ENCODE measurements at places on chromosomes 7 and 10.

DNA sequence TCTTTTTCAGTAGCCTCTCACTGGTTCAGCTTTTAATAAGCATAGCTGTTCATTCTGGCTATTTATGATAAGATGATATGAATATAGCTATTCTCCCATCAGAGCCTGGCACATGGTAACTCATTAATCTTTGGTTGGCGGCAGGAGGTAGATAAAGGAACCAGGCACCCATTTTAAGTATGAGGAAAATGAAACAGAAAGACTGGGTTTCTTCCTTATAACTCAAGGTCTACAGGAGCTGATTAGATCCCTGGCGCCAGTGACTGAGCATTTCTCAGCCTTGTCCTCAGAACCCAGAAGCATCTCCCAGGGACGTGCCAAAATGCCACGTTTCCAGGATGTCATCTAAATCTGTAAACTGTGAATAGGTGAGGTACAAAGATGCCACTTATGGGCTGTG is 141.9 kb downstream of the TCF7L2 start:
- no peak for DNase-seq

DNA sequence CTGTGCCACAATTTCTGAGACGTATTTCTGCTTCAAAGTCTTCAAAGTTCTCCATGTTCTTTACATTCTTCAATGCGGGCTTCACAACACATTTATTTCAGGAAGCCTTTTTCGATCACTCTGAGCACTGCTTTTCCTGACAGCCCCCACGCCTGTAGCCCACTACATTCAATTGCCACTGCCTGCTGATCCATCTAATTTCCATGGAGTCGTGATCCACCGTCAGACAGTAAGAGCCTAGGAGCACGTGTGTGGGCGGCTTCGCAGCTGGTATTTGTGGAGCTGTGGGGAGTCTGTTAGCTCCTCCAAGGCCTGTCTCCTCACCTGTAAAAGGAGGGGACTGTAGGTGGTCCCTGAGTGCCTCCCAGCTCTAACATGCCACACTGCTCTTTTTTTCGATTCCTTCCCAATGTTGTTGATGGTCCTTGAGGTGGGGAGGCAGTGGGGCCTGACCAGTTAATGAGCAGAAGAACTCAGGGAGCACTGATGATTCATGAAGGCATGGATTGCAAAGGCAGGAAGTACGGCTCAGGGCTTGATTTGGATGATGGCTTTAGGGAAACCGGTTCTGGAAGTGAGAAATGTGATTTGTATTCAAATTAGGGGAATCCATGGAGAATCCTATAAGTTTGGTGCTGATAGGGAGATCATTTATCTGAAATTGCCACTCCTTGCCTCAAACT is 401.1 kb upstream of the PODXL start:
- no peak for DNase-seq

- no peak for DNase-seq
These were observed 247.3 kb downstream of the ETV1 start for GRCh38 chr7:13742126-13742525.

- peak; percentile 40 for DNase-seq
These were observed 922 bp upstream of the MYO1G start for GRCh38 chr7:44979481-44980392.

- DNase-seq, result no peak
These were observed 284.0 kb upstream of the RNF32 start for GRCh38 chr7:156356551-156356950.

- no peak for DNase-seq
These were observed 392.5 kb upstream of the ETV1 start for GRCh38 chr7:14381936-14382335.

DNA sequence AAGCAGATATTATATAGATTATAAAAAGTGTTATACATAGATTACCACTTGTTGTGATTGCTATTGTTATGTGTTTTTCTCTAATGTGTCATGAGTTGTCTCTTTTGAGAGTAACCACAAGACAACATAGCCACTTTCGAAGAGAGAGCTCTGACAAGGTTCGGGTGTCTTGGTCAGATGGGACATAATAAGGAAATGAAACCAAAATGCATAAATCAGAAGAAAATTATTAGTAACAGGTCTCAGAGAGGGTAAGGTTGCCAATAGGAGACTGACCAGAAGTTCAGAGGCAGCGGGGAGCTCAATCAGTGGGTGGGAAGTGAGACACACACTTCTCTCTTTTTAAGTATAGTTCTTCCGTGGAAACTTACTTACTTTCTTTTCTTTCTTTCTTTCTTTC is 639.2 kb upstream of the POT1 start:
- DNase-seq, result no peak

DNA sequence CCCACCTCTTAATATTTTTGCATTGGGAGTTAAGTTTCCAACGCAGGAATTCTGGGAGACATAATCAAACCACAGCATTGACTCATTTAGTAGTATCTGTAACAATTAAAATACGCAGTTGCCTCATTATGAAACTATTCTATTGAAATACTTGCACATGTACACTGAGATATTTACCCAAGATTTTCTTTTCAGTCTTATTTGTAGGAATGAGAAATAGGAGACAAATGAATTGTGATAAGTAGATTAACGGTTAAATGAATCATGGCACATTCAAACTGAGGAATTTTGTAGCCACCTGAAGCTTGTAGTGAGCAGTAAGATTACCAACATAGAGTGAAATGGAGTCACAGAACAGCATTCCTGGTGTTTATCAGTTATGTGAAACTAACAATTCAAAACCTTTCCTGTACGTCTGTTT is 18.1 kb downstream of the RP9 start:
- no peak for DNase-seq

- no peak for DNase-seq
These were observed 493.8 kb downstream of the ARL4A start for GRCh38 chr7:13181216-13181615.

GRCh38 chr10:239109-239508 is 103.9 kb downstream of the ZMYND11 start:
- DNase-seq, result no peak

DNA sequence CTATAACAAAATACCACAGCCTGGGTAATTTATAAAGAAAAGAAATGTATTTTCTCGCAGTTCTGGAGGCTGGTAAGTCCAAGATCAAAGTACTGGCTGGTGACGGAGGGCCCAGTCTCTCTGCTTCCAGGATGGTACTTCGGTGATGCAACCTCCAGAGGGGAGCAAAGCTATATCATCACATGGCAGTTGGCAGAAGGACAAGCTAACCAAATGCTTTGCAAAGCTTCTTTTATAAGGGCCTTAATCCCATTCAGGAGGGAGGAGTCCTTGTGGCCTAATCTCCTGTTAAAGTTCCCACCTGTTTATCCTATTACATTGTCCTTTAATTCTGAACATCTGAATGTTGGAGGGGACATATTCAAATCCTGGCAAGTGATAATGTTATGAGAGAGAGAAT is 134.1 kb upstream of the SP4 start:
- no peak for DNase-seq

- no peak for DNase-seq
These were observed 136.2 kb upstream of the NRBF2 start for GRCh38 chr10:62996925-62997324.

- DNase-seq, result no peak
These were observed 167.0 kb downstream of the SNX13 start for GRCh38 chr7:17773289-17773626.

GRCh38 chr10:29268011-29268410 is 20.9 kb upstream of the LYZL1 start:
- DNase-seq, result no peak

DNA sequence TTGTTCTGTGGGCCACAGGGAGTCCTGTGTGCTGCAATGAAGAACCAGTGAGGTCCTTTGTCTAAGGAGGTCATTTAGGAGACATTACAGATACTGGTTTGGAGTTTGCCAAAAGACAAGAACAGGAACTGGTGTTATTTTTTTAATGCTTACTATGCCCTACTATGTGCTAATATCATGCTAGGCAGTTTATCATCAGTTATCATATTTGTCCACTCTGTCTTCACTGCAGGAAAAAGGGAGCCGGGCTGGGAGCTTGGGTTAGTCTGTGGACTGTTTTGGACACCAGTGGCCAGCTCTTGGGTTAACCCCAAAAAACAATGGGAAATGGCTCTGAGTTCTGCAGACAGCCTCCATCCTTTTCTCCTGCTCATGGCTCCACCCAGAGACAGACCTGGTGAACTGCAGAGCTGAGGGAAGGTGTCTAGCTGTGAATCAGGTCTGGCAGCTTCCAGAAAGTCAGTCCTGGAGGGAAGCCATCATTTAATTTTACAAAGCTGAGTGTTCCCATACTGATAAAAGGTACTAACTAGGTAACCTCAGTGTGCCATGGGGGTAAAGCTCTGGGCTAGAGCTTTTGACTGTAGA is 101.2 kb upstream of the ZNF746 start:
- DNase-seq, result no peak

DNA sequence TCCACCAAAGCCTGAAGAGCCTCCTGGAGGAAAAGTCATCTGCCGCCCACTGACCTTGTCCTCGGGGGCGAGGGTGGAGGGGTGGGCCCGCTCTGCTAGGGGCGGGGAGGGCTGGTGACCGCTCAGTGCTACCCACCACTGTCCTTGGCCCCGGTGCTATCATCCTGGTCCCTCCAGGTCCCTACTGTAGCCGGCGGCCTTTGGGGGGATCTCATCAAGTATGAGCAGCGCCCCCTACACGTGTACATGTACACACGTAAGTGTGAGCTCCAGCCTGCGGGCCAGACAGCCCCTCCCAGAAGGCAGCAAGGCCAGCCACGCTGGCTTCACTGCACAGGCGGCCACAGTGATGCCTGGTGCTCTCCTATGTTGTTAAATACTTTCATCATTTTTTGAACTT is 19.6 kb downstream of the TTYH3 start:
- DNase-seq, result peak; percentile 82

GRCh38 chr10:21194510-21194993 is 297.4 kb upstream of the NEBL start:
- no peak for DNase-seq

GRCh38 chr7:106023369-106024322 is 60.6 kb downstream of the CDHR3 start:
- no peak for DNase-seq

DNA sequence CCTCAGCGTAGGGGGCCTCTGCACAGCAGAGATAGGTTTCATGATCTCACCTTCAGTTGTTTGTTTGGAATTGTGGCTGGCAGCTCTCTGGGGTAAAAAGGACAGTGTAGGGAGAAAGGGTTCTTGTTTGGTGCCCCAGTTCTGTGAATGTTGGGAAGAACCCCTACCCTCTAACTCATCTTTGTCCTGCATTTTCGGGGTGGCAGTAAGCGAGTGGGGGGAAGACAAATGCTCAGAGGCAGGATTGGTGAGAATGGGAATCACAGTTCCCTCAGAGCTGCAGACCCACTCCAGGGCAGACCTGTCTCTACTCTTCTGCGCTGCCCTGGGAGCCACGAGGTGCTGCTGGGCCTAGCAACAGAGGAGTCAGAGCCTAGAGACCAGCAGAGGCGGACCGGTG is 1.8 kb upstream of the LBX1 start:
- DNase-seq, result no peak

DNA sequence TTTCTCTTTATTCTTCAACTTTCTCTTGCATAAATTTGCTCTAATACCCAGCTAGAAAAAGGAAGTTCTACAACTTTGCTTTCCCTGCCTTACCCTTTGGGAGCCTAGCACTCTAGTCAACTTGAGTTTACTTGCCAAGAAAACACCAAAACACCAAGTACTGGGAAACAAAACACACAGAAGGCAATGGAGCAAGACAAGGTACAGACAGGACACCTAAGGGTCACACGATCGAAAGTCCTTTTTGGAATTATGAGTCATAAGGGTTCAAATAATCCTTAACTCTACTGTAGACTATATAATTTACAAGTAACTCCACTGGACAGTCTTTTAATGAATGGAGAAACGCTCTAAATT is 42.6 kb upstream of the ANAPC16 start:
- DNase-seq, result no peak

DNA sequence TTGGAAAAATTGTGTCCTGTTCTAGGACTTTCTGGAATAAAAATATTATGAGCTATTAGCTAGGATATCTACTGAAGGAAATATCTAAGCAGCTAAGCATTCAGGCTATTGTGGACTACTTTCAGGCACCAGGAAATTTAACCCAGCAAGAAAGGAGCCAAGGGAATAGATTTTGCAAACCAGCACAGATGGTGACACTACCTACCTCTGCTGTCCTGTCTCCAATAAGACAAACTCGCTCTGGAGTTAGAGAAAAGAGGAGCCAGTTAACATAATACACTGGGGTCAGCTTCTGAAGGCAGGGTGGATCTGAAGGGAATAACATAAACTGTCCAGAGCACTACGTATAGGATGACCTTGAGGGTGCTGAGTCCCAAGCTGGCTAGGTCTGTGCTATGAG is 223.7 kb upstream of the PRSS58 start:
- no peak for DNase-seq

DNA sequence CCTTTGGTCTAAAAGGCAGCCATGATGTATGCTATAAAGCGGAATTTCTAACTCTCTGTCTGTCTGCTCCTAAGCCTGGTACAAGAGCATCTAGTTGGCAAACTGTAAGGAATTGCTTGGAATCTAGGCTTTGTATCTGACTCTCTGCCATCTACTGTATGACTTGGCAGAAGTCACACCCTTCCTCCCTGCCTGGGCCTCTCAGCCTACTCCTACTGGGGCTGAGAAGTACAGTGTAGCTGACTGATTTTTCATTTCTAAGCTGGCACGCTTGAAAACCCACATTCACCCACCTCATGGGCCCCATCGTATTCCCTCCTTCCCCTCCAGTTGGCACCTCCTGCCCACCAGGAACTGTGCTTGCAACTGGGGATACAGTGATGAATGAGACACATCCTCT is 435.2 kb downstream of the PLXNA4 start:
- peak; percentile 82 for DNase-seq

DNA sequence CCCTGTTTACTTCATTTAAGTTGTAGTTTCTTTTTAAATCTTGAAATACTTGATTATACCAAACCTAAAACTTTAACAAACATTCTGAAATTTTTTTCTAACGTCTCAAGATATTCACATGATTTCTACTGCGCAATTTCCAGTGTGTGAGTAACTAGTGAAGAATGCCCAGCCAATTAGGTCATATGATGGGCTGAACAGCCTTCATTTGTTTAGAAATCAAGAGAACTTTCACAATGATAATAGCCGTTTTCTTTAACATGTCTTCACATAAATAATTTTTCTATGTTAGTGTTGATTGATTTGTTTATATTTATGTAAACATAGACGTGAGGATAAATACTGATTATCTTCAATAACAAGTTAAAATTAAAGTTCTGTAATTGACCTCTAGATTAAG is 21.8 kb downstream of the STAM start:
- no peak for DNase-seq

GRCh38 chr10:110304394-110304779 is 333 bp downstream of the SMNDC1 start:
- DNase-seq, result peak; percentile 18

- no peak for DNase-seq
These were observed 9.2 kb upstream of the GSAP start for GRCh38 chr7:77425101-77426051.

DNA sequence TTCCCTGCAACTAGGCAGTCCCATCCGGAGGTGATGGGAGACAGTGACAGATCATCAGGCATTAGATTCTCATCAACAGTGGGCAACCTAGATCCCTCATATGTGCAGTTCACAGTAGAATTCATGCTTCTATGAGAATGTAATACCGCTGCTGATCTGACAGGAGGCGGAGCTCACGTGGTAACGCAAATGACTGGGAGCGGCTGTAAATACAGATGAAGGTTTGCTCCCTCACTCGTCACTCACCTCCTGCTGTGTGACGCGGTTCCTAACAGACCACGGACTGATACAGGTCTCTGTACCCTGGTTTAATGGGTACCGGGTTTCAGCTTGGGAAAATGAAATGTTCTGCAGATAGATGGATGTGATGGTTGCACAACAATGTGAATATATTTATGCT is 47.8 kb upstream of the PIK3AP1 start:
- no peak for DNase-seq
